Inflammatory macrophage (primary cell): ENCODE measurements at places on chromosomes 5 and 9.

- no peak for DNase-seq
Measured at GRCh38 chr5:179753971-179754370, 21.3 kb downstream of the MAML1 start.

DNA sequence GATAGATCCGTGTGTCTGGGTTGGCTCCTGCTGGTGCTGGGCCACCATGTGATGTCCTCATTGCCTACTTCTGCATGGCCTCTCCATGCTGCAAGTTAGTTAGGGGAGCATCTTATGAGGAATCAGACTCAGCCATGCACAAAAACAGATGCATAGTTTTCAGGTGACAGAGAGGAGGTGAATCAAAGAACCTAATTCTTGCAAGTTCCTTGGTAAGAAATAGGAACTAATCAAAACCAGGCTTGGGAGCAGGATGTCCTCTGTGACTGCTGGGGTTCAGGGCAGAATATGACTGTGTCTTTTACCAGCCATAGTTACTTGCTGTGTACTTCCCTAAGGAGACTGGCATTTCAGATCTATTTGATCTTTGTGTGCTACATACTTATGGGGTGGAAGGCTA is 61.6 kb downstream of the C9orf152 start:
- no peak for DNase-seq

DNA sequence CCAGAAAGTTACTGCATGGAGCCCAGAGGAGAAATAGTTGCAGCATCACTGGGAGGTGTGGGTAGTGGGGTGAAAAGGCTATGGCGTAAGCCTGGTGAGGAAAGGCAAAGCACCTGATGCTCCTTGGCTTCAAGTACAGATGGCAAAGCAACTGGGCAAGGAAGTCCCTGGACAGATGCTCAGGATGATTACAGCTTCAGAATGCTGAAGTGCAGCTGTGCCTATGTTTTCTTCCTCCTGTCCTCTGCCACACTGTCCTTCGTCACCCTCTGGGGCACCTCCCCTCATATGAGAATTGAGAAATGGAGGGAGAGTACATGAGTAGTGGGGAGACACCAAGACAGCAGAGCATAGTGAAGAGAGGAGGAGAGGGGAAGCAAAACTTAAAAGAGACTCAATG is 328.0 kb downstream of the PDE4D start:
- no peak for DNase-seq

DNA sequence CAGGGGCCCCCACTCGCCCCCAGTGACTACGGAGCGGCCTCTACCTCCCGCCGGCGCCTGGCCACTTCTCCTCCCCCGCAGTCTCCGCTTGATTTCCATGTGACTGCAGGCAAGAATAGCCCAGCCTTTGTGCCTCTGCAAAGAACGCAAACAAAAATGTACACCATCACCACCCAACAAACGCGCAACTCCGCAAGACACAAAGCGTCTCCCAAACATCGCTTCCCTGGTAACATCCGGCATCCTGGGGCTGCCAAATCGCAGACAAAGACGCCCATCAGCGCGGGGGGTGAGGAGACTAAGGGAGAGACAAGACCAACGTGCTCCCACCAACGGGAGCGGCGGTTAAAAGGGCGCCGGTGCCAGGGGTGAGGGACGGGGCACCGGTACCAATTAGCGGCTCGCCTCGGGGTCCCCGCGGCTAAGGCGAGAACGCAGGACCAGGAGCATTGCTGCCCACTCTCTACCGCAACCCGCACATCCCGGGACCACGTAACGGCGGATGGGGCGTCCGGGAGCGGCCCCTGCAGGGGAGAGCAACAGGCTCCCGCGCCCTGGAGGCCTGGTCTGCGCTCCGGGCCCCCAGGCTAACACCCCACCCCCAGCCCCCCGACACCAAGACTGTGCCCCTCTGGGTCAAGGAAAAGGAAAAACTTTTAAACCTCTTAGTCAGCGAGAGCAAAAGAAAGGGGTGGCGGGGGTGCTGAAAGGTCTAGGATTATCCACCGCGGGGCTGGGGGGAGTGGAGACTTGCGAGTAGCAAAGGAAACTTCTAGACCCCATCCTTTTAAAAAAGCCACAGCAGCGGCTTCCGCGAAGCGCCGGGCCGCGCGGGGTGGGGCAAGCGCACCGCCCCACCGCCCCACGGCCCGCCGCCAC is 885 bp downstream of the MPDZ start:
- no peak for DNase-seq

GRCh38 chr9:38092200-38092524 is 23.1 kb upstream of the SHB start:
- DNase-seq: no peak

DNA sequence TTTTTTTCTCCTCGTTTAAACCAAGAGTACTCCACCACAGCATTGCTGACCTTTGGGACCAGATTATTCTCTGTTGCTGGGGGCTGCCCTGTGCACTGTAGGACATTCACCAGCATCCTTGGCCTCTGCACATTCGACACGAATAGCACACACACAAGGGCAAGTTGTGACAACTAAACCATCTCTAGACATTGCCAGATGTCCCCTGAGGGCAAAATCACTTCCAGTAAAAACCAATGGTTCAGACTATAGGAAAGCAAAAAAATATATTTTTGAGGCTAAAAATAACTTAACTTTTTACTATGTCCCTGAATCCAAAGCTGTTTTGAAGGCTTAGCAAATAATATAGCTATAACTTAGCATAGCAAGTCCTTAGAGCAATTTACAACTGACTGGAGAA is 65.9 kb downstream of the SEMA5A start:
- DNase-seq: no peak

GRCh38 chr5:944992-945685 is 52.5 kb downstream of the TRIP13 start:
- no peak for DNase-seq

DNA sequence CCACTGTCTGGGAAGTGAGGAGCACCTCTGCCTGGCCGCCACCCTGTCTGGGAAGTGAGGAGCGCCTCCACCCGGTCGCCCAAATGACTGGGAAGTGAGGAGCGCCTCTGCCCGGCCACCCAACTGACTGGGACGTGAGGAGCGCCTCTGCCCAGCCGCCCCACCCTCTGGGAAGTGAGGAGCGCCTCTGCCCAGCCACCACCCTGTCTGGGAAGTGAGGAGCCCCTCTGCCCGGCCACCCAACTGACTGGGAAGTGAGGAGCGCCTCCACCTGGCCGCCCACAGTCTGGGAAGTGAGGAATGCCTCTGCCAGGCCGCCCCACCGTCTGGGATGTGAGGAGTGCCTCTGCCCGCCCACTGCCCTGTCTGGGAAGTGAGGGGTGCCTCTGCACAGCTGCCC is 32.9 kb downstream of the SAXO1 start:
- DNase-seq: no peak

- DNase-seq: no peak
Measured at GRCh38 chr9:5790923-5791322, 42.0 kb downstream of the ERMP1 start.

GRCh38 chr5:86971034-86971571 is 296.6 kb upstream of the RASA1 start:
- peak; percentile 53 for DNase-seq

GRCh38 chr5:119578937-119579336 is 50.4 kb upstream of the FAM170A start:
- DNase-seq: peak; percentile 52

- DNase-seq: no peak
Measured at GRCh38 chr5:119304439-119305211, 51.2 kb upstream of the TNFAIP8 start.

DNA sequence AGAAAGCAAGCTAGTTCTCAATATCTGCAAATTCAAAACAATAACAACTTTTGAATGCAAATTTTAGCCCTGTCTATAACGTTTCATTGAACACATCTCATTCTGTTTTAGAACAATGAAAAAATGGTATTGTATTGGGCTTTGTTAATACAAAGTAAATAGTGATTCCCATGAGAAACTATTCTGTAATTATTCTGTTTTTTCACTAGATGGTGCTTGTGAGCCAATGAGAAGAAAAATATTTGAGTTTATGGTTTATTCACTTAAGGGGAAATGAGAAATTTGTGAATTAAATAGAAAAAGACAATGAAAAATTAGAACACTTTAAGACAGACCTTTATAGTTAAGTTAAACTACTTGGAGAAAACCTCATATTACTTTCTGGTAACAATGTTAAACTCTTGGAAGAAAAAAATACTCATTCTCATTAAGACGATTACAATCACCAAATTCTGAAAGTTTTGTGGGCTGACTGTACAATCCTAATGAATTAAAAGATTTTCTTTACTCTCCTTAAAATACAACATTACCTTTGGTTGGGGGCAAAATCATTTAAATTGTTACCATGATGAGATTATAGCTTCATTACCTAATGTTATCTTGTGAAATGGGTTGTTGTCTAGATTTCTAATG is 127.0 kb downstream of the NNT start:
- DNase-seq: no peak

GRCh38 chr9:125763394-125763801 is 16.2 kb downstream of the PBX3 start:
- no peak for DNase-seq

DNA sequence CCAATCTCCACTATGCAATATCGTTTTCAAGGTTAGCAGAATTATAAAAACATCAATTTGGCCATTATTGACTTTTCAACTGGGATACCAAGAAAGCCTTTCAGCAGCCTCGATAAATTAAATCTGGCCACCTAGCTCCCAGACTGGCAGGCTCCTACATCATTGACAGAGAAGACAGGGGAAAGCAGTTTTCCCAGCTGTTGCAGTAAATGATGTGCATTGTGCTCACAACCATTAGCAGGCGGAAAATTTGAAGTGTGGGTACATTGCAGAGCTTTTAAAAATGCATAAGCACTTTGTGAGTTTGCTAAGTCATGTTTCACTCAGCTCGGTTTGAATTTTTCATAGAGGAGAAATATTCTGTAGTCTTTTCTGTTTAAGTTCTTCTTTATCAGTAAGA is 297.9 kb downstream of the KCTD16 start:
- DNase-seq: no peak

DNA sequence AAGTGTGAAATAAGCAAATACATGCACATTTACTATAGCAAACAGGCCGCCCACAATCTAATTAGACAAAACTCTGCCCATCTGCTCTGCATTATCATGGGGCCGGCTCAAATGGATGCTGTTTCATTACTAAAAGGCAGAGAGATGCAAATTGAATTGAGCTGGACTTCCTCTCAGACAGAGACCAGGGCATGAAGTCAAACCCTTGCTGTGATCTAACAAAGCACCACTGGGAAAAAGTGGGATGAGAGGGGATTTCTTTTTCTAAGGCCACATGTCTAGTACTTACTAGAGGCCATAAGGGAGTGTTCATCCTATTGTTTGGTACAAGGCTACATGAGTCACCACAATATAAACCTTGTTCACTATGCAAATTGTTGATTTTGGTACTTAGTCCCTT is 614.7 kb downstream of the ISL1 start:
- no peak for DNase-seq

GRCh38 chr5:178360222-178360925 is 127.8 kb upstream of the PHYKPL start:
- no peak for DNase-seq

GRCh38 chr9:12815888-12816287 is 41.1 kb downstream of the LURAP1L start:
- no peak for DNase-seq

GRCh38 chr9:119365291-119366027 is 3.8 kb downstream of the BRINP1 start:
- peak; percentile 22 for DNase-seq

DNA sequence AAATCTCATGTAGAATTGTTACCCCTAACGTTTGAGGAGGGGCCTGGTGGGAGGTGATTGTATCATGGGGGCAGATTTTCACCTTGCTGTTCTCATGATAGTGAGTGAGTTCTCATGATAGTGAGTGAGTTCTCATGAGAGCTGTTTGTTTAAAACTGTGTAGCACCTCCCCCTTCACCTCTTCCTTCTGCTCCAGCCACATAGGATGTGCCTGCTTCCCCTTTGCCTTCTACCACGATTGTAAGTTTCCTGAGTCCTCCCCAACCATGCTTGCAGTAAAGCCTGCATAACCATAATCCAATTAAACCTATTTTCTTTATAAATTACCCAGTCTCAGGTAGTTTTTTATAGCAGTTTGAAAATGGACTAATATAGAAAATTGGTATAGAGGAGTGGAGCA is 1783.7 kb upstream of the CDH9 start:
- DNase-seq: no peak

- DNase-seq: no peak
Measured at GRCh38 chr9:18922161-18922885, 110.7 kb downstream of the SAXO1 start.

DNA sequence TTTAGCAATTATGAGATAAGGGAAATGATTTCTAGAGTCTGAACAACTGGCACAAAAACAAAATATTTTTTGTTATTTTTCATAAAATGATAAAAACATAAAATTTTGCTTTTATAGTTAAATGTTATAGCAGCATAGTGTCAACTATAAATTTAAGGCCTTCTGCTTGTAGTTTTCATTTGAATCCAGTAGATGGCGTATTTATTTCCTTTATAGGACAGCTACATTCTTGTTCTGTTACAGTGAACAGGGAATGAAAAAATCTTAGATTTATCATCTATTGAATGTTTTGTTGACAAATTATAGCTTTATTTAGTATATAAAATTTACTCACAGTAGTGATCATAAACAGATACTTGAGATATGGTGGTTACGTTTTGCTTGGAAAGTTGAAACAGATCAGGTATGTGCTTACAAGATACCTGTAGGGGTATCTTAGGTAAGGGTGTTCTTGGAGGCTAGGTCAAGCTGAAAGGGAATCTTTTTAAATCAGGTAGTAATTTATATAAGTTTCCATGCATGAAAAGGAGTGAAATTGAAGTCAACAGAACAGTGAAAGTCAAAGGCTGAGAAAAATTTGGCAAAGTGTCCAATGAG is 239.3 kb upstream of the GRIN3A start:
- DNase-seq: no peak

- no peak for DNase-seq
Measured at GRCh38 chr9:117377046-117377445, 37.8 kb downstream of the ASTN2 start.

- peak; percentile 81 for DNase-seq
Measured at GRCh38 chr5:62284946-62285891, 20.8 kb upstream of the KIF2A start.

- no peak for DNase-seq
Measured at GRCh38 chr9:91138760-91139159, 223.0 kb downstream of the AUH start.

- DNase-seq: no peak
Measured at GRCh38 chr9:125794708-125795107, 47.5 kb downstream of the PBX3 start.

GRCh38 chr9:33151007-33151557 is 16.1 kb downstream of the B4GALT1 start:
- DNase-seq: peak; percentile 52

GRCh38 chr9:125601961-125602360 is 105.0 kb downstream of the MAPKAP1 start:
- DNase-seq: no peak

- DNase-seq: no peak
Measured at GRCh38 chr5:3157214-3157613, 405.7 kb upstream of the IRX2 start.

- DNase-seq: peak; percentile 19
Measured at GRCh38 chr9:126690431-126691051, 76.8 kb downstream of the LMX1B start.

DNA sequence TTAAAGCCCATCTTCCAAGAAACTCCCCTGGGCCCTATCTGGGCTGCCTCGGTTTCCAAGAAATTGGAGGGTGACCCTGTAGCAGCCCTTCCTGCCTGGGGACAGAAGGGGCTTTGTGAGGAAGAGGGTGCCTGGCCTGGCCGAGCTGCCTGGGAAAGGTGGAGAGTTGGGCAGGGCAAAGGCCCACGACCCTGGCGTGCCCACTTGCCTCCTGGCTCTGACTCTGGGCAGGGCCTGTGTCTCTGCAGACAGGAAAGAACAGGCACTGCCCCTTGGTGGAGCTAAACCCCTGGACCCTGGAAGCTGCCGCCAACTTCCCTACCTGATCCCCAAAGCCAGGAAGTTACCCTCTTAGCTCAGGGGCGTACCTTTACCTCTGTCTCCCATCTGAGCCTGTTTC is 149.3 kb downstream of the RGS3 start:
- DNase-seq: no peak
